ENCODE measurements at places on chromosomes 6 and 20. TPM values are rescaled to one million over a fixed set of nuclear protein-coding genes. Genes with fewer than 3 reads are reported as not detected.

DNA sequence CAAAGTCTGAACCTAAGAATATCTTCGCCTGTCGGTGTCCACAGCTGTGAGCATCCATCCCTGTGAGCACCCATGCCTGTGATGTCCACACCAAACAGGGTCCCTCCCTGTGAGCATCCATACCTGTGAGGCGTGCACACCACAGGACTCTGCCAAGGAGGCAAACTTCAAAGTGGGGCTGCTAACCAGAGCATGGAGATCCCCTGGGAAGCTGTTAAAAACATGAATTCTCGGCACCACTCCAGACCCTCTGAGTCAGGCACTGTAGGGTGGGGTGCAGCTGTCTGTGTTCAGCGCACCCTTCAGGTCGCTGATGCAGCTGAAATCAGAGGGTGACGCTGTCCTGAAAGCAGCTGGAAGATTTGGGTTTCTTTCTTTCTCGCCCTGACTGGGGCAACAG, 85.4 kb upstream of the NXT1 start:
- DNase-seq: no peak

Gene EYS
- polyA plus RNA-seq: not detected

- no peak for DNase-seq
Observed at GRCh38 chr20:32839227-32839981, 19.3 kb upstream of the EFCAB8 start.

DNA sequence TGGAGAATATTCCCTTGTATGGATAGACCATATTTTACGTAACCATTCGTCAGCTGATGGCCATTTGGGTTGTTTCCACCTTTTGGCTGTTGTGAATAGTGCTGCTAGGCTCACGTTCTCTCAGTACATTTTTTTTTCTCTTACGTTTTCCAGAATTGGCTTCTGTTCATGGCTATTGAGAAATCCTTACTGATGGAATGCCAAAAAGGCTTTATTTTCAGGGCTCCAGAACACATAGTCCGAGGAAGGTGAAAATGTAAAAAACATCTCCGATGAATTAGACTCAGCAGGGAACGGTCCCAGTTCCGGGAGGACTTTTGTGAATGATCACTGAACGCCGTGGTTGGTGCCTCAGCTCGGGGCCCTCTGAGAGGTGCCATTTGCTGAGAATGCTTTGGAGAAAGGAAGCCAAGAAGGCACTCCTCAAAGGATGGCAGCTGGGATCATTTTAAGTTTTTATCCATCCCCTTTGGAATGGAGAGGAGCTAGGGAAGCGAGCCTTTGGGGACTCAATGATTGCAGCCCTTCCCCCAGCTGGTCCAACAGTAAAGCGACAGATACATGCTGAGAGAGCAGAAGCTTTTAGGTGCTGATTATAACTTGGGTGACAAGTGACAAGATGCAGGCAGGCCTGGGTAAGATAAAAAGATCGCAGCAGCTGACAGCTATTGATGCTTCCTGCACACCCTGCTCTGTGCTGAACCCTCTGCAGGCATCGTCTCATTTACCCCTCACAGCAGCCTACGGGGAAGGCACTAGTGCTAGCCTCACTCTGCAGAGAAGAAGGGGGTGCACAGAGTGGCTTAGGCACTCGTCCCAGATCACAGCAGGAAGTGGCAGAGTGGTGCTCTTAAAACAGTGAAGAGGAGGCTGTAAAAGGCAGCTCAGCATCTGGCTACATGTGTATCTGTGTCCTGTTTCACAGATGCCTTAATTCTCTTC, 133.4 kb upstream of the KCNG1 start:
- no peak for DNase-seq

- no peak for DNase-seq
Observed at GRCh38 chr6:156953127-156953478, 175.9 kb downstream of the ARID1B start.

Gene PLCB1
- 8.8 TPM for polyA plus RNA-seq

DNA sequence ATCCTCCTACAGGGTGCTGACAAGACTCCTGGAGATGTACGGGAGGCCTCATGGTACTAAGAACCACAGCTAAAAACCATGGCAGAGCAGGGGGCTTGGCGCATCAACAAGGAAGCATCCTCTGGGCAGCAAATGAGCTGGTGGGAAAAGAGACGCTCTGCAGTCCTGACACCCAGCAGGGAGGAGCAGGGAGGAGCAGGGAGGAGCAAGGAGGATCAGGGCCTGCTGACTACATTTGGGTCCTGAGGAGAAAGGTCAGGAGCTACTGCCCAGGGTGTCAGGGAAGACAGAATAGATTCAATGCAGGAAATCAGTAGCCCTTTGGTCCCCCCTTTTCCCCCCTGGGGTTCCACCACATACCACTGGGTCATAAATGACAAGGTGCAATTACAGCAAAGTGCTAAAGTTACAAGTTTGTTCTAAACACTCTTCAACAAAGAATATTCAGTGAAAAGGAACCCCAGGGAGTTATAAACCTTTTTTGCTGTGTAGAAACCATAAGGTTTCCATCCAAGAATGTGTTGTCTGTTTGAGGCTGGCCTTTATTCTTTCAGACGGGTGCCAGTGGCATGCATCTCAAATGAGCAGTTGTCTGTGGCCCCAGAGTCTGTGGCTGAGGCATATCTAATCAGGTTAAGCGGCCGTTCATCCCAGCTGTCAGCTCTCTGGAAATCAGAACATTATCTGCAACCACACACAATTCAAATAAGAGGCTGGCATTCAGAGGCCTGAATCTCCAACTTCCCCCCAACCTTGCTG, 325.0 kb downstream of the CDC5L start:
- no peak for DNase-seq

- no peak for DNase-seq
Observed at GRCh38 chr6:157459327-157459726, 78.3 kb downstream of the ZDHHC14 start.

Gene SLC26A8
- not detected for polyA plus RNA-seq

Gene RBPJL
- polyA plus RNA-seq: not detected

- DNase-seq: no peak
Observed at GRCh38 chr20:22836877-22837276, 198.2 kb upstream of the SSTR4 start.

Gene FGD2
- polyA plus RNA-seq: 0.53 TPM

GRCh38 chr6:74182992-74183391, 487.0 kb downstream of the CD109 start:
- DNase-seq: no peak

- DNase-seq: no peak
Observed at GRCh38 chr20:23332467-23332866, 18.1 kb upstream of the NXT1 start.

DNA sequence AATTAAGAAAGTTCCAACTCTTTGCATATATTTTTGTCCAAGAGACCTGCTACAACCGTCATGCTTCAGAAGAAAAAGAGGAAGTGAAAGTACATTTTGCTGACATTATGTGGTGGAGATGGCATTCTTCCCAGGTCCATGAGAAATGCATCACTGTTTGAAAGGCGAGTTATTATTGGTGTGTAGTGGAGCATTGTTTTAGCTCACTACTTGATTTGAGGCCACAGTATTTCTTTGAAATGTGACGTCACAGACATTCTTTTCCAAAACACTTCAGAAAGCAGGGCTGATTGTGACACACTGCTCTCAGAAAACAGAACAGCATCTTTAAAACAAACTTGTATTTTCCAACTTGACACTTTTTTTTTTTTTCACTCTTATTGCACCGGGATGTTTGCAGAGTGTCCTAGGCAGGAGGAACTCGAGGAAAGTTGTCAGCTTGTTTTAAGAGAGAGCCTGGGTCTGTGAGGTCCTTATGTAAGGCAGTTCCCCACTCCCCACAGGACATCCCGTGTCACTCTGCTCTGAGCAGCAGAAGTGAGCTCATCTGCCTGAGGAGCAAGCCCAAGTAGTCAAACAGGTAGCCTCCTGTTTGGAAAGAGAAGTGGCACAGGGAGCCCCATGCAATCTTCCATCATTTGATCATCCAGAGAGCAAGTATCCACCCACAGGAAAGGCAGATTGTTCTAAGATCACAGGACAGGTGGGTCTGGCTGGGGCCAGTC, 1.1 kb downstream of the SPTLC3 start:
- peak; percentile 17 for DNase-seq

Gene PACSIN1
- polyA plus RNA-seq: 5.6 TPM

GRCh38 chr6:4522453-4522852, 253.8 kb upstream of the CDYL start:
- no peak for DNase-seq

GRCh38 chr6:69819138-69819537, 22.3 kb upstream of the LMBRD1 start:
- no peak for DNase-seq

- DNase-seq: no peak
Observed at GRCh38 chr6:89033461-89033860, 47.1 kb upstream of the PNRC1 start.

Gene CRIP3
- polyA plus RNA-seq: not detected

Gene NKX2-2
- polyA plus RNA-seq: not detected

Gene ULBP2
- polyA plus RNA-seq: 0.68 TPM

All from CD8-positive, alpha-beta memory T cell (primary cell).